ENCODE measurements at places on chromosomes 4 and X.

DNA sequence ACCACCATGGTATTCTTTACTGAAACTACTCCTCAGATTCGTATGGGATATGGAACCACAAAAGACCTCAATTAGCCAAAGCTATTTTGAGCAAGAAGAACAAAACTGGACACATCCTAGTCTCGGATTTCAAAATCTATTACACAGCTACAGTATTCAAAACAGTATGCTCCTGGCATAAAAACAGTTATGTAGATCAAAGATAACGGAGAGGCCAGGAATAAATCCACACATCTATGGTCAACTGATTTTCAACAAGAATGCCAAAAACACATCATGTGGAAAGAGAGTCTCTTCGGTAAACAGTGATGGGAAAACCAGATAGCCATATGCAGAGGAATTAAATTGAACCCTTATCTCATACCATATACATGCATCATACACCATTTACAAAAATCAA is 155.3 kb downstream of the SPCS3 start:
- H3K27me3 ChIP-seq: no peaks in the 10 kb centered on the region
- peaks cover 14% of the 10 kb centered on the region for H3K36me3 ChIP-seq
- peak; percentile 83 for DNase-seq
- H3K27ac ChIP-seq: peak overlapping the region; percentile 45
- H3K4me1 ChIP-seq: peaks cover 48% of the 10 kb centered on the region

GRCh38 chrX:150411656-150412055 is 48.5 kb downstream of the MAMLD1 start:
- no peak overlapping the region for H3K27ac ChIP-seq
- DNase-seq: no peak
- H3K27me3 ChIP-seq: no peaks in the 10 kb centered on the region
- no peaks in the 10 kb centered on the region for H3K4me1 ChIP-seq
- no peak overlapping the region for H3K4me3 ChIP-seq
- no peaks in the 10 kb centered on the region for H3K36me3 ChIP-seq

DNA sequence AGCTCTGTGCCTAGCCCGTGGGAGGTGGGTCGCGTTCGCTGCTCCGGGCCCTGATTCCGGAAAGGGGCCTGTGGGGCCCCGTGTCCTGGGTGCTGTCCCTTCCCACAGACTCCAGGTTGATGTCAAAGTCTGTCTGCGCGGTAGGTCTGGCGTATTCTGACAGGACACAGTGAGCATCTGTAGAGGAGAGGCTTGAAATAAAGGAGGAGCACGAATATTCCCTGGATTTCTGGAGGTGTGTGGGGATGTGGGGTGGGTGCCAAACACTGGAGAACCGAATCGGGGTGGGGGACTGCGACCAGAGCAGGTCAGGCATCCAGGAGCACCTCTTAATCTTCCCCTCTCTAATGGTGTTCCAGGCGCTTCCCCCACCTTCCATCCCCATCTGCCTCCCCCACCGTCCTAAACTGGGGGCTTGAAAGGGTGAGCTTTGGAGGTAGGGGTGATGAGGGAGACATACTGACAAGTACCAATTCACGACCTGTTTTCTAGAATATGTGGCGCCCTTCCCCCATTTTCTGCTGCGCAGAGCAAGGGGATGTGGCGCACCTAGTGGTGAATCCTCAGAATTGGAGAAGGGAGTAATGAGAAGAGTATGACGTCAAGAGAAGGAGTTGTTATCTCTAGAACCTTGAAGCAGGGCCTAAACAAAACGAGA is 877 bp downstream of the GPRASP1 start:
- H3K4me3 ChIP-seq: peak overlapping the region; percentile 89
- no peaks in the 10 kb centered on the region for H3K36me3 ChIP-seq
- peaks cover 7% of the 10 kb centered on the region for H3K4me1 ChIP-seq
- peak overlapping the region; percentile 36 for H3K27ac ChIP-seq
- H3K27me3 ChIP-seq: no peaks in the 10 kb centered on the region
- peak; percentile 23 for DNase-seq

DNA sequence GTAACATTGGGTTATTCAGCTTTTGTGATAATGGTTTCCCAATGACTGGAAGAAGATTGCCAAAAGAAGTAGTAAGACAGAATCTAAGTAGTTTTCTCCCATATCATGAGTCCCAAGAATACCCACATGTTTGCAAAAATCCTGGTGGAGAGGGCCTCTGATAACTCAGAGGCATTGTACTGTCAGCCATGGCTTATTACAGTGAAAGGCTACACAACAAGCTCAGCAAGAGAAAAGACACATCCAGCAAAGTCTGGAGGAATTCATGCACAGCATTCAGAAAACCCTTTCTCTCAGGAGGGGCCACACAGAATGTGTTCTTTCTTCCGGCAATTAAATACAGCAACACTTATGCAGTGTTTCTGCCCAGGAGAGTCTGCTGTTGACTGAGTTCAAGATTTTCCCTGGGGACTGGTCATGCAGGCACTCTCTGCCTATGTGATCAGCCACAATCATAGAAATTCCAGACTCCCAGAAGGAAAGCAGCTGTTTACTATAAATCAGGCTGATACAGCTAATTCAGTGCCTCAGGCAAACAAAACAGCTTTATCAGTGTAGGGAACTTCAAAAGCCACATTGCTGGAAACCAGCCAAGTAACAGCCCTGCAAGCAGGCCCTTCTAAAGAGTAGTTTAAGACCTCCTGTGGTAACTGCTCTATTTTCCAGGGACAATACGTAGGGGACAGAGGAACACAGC is 937.1 kb downstream of the CCSER1 start:
- no peaks in the 10 kb centered on the region for H3K36me3 ChIP-seq
- H3K4me1 ChIP-seq: no peaks in the 10 kb centered on the region
- no peak overlapping the region for H3K27ac ChIP-seq

DNA sequence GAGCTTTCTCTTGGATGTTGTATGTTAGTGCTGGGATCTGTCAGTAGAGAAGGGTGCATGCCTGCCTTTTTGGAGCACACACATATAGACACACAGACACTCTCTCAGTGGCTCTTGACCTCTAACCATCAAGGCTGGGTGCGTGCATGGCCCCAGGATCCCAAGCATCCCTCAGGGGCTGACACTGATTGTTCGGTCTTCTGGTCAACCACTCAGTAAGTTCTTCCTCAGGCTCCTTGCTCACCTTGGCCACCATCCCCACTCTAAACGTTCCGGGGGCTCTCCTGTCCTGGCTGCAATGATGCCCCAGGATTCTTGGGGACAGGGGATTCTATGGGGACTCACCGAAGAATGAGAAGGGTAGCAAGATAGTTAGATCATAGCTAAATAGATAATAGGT is 179.6 kb downstream of the SHOX start:
- no peak overlapping the region for H3K4me3 ChIP-seq
- H3K36me3 ChIP-seq: no peaks in the 10 kb centered on the region
- H3K4me1 ChIP-seq: no peaks in the 10 kb centered on the region
- H3K27me3 ChIP-seq: peaks cover 19% of the 10 kb centered on the region
- H3K27ac ChIP-seq: no peak overlapping the region
- DNase-seq: no peak

DNA sequence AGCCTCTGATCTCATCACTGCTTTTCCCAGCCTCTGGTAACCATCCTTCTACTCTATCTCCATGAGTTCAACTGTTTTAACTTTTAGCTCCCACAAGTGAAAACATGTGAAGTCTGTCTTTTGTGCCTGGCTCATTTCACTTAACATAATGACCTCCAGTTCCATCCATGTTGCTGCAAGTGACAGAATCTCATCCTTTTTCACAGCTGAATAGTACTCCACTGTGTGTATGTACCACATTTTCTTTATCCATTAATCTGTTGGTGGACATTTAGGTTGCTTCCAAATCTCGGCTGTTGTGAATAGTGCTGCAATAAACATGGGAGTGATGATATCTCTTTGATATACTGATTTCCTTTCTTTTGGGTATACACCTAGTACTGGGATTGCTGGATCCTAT is 109.5 kb downstream of the FRYL start:
- no peak overlapping the region for H3K27ac ChIP-seq
- H3K4me1 ChIP-seq: peaks cover 5% of the 10 kb centered on the region
- H3K36me3 ChIP-seq: peaks cover 8% of the 10 kb centered on the region
- no peak for DNase-seq
- H3K4me3 ChIP-seq: no peak overlapping the region

DNA sequence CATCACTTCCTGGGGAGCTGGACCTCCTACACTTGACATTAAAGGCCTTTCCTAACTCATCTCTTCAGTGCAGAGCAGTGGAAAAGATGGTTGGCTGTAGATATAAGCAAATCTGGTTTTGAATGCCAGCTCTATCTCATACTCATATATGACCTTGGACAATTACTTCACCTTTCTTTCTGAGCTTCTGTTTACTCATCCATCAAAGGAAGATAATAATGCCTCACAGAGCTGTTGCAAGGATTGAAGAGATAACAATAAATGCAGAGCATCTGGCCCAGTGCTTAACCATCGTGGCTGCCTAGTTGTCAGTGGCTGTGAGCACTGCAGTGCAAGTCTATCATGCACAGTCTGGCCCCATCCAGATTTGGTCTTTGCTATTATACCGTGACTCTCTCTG is 148.1 kb upstream of the EOLA2 start:
- DNase-seq: no peak
- H3K27ac ChIP-seq: peak overlapping the region; percentile 58
- no peak overlapping the region for H3K4me3 ChIP-seq
- H3K4me1 ChIP-seq: peaks cover 41% of the 10 kb centered on the region
- H3K36me3 ChIP-seq: no peaks in the 10 kb centered on the region

- H3K27ac ChIP-seq: no peak overlapping the region
- H3K27me3 ChIP-seq: no peaks in the 10 kb centered on the region
- H3K4me1 ChIP-seq: peaks cover 32% of the 10 kb centered on the region
- H3K4me3 ChIP-seq: no peak overlapping the region
- peak; percentile 35 for DNase-seq
These were observed 32.6 kb downstream of the RELL1 start for GRCh38 chr4:37653601-37654000.

DNA sequence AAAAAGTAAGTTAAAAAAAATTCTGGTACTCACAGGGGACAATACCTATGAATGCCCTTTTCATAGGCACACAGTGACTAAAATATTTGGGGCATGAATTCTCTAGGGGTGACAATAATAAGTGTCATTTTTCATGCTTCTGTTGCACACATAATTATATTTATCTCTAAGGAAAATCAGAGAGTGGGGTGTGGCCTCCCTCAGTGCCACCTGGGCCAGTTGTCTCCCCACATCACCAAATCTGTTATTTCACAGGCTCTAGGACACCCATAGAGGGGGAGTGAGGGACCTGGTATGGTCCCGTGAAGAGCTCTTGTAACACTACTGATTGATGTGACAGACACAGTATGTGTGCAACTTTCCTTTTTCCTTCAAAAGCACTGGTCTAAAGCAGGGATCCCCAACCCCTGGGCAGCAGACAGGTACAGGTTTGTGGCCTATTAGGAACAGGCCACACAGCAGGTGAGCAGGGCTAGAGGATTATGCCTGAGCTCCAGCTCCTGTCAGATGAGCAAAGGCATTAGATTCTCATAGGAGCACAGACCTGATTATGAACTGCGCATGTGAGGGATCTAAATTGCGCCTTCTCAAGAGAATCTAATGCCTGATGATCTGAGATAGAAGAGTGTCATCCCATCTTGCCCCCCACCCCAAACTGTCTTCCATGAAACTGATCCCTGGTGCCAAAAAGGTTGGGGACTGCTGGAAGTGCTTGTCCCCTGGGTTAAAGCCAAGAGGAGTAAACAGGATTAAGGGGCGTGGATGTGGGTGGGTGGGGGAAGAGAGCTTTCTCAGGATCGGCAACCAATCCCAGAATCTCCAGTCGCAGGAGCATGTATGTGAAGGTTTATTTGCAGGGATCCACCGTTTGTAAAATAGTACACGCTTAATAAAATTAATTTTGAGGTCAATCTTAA is 856 bp downstream of the SLC9B1 start:
- peak overlapping the region; percentile 97 for H3K27ac ChIP-seq
- peaks cover 19% of the 10 kb centered on the region for H3K4me1 ChIP-seq
- no peaks in the 10 kb centered on the region for H3K27me3 ChIP-seq
- H3K4me3 ChIP-seq: peak overlapping the region; percentile 94
- DNase-seq: no peak

GRCh38 chrX:151743651-151744470 is 9.3 kb downstream of the CNGA2 start:
- no peaks in the 10 kb centered on the region for H3K27me3 ChIP-seq
- no peak for DNase-seq
- H3K4me1 ChIP-seq: no peaks in the 10 kb centered on the region
- H3K27ac ChIP-seq: no peak overlapping the region
- no peaks in the 10 kb centered on the region for H3K36me3 ChIP-seq
- no peak overlapping the region for H3K4me3 ChIP-seq

DNA sequence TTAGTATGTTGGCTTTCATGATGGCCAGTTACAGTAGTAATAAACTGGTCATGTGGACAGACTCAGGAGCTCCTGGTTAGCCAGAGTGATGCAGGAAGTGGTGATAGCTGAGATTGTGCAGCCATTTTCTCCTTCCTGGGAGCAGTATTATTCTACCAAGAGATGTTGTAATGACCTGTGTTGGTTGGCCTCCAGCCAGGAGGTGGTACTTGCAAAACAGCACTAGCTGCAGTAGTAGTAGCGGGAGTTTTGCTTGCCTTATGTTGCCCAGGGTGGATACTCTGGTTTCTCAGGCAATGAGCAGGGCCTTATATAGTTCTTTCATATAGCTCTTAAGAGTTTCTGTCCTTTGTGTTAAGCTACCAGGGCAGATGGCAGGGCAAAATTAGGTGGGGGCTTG is 998.8 kb downstream of the GLUD2 start:
- no peaks in the 10 kb centered on the region for H3K27me3 ChIP-seq
- no peak for DNase-seq
- no peaks in the 10 kb centered on the region for H3K36me3 ChIP-seq
- H3K4me3 ChIP-seq: no peak overlapping the region
- H3K4me1 ChIP-seq: no peaks in the 10 kb centered on the region

DNA sequence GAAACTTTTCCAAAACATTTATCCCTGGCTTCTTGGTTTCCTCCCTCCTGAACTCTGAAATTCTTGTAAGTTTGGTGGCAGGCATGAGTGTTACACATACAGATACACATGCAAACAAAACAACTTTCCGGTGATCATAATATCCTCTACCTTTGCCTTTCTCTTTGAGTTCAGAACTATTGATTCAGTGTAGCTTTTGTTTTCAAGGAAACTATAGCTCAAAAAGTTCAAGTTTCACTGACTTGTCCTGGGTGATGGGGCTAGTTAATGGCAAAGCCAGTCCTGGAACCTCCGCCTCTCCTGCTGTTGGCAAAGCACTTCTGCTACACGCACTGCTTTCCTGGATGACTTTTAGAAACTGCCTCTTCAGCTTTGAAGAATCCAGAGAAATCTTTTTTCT is 177.3 kb upstream of the FAT1 start:
- H3K27me3 ChIP-seq: no peaks in the 10 kb centered on the region
- DNase-seq: no peak
- H3K4me3 ChIP-seq: no peak overlapping the region
- peaks cover 59% of the 10 kb centered on the region for H3K4me1 ChIP-seq
- H3K36me3 ChIP-seq: no peaks in the 10 kb centered on the region

GRCh38 chrX:103124284-103124683 is 31.3 kb upstream of the NXF3 start:
- H3K4me1 ChIP-seq: no peaks in the 10 kb centered on the region
- no peak for DNase-seq
- no peak overlapping the region for H3K4me3 ChIP-seq
- no peak overlapping the region for H3K27ac ChIP-seq

All from HFFc6 (cell line).